ENCODE measurements at places on chromosomes 5 and 9.

DNA sequence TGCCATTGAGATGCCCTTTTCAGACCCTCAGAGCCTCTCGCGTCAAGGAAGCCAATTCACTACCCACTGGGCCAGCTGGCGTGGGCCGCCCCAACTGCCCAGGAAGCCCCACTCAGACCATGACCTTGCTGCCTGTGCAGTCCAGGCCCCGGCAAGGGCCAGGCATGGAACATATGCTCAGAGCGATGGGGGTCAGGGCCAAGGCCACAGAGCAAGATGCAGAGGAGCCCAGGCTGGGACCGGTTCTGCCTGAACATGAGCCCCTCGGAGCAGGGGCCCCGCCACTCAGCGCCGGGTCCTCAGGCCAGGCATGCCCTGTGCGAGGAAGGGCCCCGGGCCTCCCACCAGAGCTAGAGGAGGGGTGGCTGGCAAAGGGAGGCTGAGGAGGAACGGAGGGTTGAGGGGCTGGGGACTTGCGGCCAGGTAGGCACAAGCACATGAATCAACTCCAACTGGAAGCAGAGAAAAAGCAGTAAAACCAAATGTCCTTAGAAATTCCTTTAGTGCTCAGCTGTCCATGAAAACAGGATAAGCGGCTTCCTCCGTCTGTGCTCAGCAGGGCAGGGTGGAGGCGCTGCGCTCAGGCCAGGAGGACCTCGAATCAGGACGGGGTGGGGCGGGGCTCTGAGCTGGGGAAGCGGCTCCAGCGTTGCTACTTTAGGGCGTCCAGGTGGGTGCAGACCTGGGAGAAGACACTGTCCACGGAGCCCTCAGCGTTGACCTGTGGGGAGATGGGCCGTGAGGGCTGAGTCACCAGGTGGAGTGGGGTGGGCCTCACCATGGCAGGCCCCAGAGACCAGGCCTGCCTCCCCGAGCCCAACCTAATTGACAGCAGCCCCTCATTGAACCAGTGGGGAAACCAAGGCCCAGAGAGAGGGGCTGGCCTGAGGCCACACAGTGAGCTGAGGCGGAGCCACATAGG lies 9.9 kb downstream of the AK1 start:
- no peak for DNase-seq

DNA sequence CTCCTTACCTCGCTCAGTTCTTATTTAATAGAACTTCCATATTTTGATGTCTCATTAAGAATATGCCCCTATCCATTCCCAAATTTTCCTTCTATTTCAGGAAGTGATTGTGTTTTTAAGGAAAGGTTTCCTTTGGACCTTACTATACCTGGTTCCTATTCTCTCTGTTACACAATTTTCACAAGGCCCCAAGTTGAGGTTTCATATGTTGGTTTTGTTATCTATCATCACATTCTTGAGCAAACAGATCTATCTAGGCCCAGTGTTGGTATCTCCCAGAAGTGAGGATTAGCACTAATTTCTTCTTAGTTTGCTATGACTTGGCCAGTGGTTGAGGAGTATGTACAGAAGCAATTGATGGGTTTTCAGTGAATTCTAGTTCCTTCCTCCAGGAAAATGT lies 41.5 kb downstream of the ALG2 start:
- no peak for DNase-seq

DNA sequence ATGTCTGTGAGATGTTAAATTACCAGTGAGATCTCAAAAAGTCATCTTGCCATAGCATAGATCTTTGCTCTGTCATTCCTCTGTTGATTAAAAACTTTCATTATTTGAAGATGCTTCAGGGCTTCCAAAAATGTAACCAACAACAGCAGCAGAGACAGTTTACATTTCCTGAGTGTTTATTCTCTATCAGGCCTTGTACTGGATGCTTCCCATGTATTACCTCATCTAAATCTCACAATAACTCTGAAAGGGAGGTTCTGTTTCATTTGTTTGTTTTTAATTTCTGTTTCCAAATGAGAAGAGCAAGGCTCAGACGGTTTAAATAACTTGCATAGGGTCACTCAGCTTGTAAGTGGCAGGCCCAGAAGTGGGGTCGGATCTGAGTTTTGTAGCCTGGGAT lies 45.2 kb downstream of the MRRF start:
- DNase-seq: no peak

- no peak for DNase-seq
These were observed 4.4 kb downstream of the MPDZ start for GRCh38 chr9:13274886-13275641.

- DNase-seq: no peak
These were observed 47.2 kb downstream of the SGTB start for GRCh38 chr5:65674749-65675148.

DNA sequence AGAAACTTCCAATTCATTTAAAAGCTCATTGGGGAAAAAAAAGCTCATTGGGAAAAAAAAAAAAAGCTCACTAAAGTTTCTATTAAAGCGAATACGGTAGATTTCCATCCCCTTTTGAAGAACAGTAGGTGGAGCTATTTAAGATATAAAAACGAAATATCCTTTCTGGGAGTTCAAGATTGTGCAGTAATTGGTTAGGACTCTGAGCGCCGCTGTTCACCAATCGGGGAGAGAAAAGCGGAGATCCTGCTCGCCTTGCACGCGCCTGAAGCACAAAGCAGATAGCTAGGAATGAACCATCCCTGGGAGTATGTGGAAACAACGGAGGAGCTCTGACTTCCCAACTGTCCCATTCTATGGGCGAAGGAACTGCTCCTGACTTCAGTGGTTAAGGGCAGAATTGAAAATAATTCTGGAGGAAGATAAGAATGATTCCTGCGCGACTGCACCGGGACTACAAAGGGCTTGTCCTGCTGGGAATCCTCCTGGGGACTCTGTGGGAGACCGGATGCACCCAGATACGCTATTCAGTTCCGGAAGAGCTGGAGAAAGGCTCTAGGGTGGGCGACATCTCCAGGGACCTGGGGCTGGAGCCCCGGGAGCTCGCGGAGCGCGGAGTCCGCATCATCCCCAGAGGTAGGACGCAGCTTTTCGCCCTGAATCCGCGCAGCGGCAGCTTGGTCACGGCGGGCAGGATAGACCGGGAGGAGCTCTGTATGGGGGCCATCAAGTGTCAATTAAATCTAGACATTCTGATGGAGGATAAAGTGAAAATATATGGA lies at the start of gene PCDHGA12:
TSS of gene PCDHGA12 (plus strand) at position 176 of the 782 bp plus-strand sequence. CDS start at position 429, 253 bp downstream.
- no peak for DNase-seq

DNA sequence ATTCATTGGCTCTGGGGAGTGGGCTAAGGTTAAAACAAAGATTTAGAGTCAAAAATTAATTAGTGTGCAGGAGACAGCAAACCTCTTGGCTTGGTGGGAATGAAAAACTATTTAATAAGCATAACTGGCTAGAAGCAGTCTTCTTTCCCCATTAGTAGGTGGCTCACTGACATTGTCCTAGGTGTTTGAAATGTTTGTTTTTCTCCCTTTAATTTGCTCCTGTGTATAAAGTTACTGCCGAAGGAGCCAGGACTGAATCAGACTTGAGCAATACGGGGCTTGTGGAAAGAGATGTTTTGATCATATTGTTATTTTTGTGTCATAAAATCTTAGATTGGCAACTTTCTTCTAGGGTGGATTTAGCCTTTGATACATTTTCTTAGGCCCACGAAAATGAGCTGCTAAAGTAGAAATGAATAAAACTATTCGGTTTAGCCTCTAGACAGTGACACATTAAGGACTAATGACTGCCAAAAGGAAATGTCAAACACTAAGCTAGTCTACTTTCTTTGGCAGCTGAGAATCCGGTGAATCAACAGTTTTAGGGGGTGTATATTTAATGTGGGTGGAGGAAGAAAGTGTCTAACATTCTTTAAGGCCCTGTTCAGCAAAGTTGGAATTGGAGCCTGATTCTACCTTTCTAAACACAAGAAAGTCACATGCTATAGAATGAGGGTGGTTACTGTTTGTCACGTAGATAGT lies 30.2 kb downstream of the LRRTM2 start:
- no peak for DNase-seq

- DNase-seq: no peak
These were observed 18.2 kb upstream of the ESM1 start for GRCh38 chr5:55003432-55004065.

Measured in KG1 (cell line).